ENCODE measurements at places on chromosomes 6 and 20. TPM values are rescaled to one million over a fixed set of nuclear protein-coding genes. Genes with fewer than 3 reads are reported as not detected.

The VTA1 gene
- 90.0 TPM for total RNA-seq

The OR2J1 gene
- under 0.01 TPM for total RNA-seq

The ATRN gene
- total RNA-seq, result 58.3 TPM

The TBXT gene
- total RNA-seq, result not detected

The DLL1 gene
- 9.1 TPM for total RNA-seq

The SAYSD1 gene
- 16.5 TPM for total RNA-seq

The MRPL14 gene
- 23.4 TPM for total RNA-seq

The NKAIN2 gene
- total RNA-seq, result 115 TPM

The BMP7 gene
- total RNA-seq, result 9.6 TPM

The DDO gene
- total RNA-seq, result 0.25 TPM

The DHX16 gene
- total RNA-seq, result 18.7 TPM

The GHRH gene
- not detected for total RNA-seq

The GTSF1L gene
- not detected for total RNA-seq

The RAB23 gene
- total RNA-seq, result 21.9 TPM
